Thyroid gland (tissue), 4 donors: ENCODE measurements at places on chromosomes 4 and X.
A peak's percentile ranks its signal among the peaks of the same experiment; 100 is the strongest.

- DNase-seq: no peak
Observed at GRCh38 chrX:131985526-131986049, 37.5 kb upstream of the STK26 start.

- no peak for DNase-seq
Observed at GRCh38 chr4:121449416-121449815, 68.6 kb upstream of the QRFPR start.

DNA sequence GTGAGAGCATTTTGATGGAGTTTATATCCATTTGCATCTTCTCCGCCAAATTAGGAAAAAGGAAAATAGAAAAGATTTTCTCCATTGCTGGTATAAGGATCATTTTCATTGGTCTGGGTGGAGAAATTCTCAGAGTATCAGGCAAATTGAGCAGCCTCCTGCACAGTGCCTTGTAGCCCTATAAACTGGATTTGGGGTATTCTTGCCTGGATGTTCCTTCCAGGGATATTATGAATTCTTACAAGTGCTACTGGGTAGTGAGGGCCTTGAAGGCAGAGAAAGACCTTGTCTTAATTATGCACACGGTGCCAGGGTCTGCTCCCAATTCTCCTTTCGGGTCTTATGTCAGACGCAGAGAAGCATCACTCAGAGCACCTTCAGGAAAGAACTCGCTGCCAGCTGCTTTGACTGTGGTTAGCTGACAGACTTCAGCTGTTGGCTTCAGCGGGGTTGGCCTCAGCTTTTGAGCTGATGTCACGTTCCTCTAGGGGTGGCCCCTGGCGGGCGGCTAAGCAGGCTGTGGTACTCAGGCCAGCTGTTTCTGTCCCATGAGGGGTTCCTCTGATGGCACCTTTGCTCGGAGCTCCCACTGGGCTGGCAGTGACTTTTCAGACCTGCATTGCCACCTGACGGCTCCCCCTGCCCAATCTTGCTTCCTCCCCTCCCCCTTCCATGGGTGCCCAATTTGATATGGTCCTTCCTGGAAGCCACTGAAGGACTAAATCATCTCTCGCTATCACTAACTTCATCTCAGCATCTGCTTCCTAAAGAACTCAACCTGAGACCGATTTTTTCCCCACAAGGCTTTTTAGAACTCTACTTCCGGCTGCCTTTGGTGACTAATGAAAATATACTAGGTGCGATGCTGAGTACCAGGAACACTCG lies 519.5 kb downstream of the BCOR start:
- no peak for DNase-seq

- peak; percentile 3 for DNase-seq
Observed at GRCh38 chr4:11650801-11651596, 222.3 kb upstream of the HS3ST1 start.

- DNase-seq: no peak
Observed at GRCh38 chr4:70380578-70380977, 2.4 kb upstream of the SMR3B start.

GRCh38 chr4:42488554-42488953 lies 91.3 kb downstream of the SHISA3 start:
- DNase-seq: no peak

- DNase-seq: no peak
Observed at GRCh38 chrX:146433771-146434170, 375.8 kb upstream of the CXorf51B start.
